ENCODE measurements at places on chromosomes 7 and 10.

DNA sequence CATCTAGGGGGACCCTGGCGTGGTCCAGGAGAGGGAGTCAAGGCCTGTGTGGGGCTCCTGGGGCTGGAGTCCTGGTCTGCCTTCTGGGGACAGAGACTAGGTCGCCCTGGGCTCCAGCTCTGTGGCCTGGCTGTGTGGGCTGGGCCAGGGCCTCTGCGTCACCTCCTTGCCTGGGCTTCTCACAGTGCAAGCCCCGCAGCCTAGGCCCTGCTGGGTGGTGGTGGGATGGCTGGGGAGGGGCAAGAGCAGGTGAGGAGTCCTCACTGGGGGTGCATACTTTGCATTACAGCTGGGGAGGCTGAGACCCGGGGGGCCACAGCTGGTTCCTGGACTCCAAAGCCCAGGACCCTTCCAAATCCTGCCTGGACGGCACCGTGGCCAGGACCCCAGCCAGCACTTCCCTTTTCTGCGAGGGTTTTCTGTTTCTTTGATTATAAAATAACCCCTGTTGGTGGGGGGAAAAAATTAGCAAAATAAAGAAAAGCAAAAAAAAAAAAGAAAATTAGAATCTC is 23.5 kb downstream of the PWWP2B start:
- DNase-seq, result no peak

DNA sequence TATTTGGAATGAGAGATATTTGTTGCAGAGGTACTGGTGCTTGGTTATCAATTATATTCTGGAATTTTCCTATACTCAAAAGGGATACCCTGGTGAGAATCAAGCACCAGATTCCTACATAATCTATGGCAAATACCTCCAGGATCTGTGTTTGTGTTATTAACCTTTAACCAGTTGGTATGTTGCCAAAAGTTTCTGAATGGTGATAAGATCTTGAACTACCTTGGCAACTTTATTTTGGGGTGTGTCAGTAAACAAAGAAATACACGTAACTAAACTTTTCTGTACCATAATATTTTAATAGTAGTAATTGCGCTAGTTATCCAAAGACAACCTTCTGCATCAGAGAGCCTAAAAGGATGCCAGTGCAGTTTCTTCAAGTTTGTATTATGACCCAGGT is 13.4 kb downstream of the SCIN start:
- DNase-seq, result no peak

- no peak for DNase-seq
Observed at GRCh38 chr7:102317231-102318059, 30.8 kb downstream of the SH2B2 start.

DNA sequence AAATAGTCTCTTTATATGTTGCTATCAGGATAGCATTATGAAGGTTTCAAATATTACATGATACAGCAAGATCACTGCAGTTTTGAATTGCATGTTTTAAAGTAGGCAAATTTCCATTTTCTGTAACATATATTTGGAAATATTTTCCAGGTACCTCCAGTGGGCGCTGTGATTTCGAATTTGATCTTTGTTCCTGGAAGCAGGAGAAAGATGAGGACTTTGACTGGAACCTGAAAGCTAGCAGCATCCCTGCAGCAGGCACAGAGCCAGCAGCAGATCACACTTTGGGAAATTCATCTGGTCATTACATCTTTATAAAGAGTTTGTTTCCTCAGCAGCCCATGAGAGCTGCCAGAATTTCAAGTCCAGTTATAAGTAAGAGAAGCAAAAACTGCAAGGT is 299.0 kb downstream of the MALRD1 start:
- no peak for DNase-seq

GRCh38 chr10:18859659-18860058 is 188.9 kb upstream of the MALRD1 start:
- DNase-seq, result no peak

- DNase-seq, result no peak
Observed at GRCh38 chr10:79402951-79403350, 42.5 kb downstream of the ZCCHC24 start.

- DNase-seq, result no peak
Observed at GRCh38 chr7:152336754-152337368, 98.9 kb downstream of the KMT2C start.

DNA sequence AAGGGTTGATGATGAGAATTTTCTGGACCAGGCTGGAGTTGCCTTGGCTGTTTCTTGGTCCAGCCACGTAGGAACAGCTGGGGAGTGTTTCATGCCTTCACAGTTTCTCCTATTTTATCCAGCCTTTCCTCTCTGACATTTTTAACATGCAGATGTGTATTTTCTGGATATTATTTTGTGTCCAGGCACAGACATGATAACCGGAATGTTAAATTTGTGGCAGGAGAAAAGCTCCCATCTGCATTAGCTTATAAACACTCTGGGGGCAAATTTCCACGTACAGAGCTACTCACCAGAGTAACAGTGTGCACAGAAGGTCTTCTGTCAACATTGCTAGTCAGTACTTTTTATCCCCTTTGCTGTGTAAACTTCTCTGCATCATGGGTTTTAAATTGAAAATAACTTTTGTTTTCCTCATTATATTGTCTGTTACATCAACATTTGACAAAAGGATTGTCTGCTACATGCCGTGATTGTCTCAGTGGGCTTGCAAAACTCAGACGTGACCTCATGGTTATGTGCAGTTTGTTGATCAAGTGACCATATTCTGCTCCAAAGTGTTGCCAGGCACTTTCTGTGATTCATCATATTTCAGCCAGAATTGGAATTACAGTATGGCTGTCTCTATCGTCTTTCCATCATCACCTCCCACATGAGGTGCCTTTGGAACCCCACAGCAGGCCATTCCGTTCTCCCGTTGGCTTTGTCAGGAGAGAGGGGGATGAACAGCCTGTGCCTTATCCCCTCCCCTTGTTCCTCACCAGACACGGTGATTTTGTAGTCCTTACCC is 41.4 kb downstream of the INSYN2A start:
- DNase-seq, result no peak

GRCh38 chr7:131897790-131898165 is 341.4 kb upstream of the PODXL start:
- no peak for DNase-seq

GRCh38 chr10:21511095-21511570 is 14.3 kb downstream of the SKIDA1 start:
- DNase-seq, result no peak

GRCh38 chr10:69572159-69573055 is 815 bp downstream of the NEUROG3 start:
- DNase-seq, result peak; percentile 8

DNA sequence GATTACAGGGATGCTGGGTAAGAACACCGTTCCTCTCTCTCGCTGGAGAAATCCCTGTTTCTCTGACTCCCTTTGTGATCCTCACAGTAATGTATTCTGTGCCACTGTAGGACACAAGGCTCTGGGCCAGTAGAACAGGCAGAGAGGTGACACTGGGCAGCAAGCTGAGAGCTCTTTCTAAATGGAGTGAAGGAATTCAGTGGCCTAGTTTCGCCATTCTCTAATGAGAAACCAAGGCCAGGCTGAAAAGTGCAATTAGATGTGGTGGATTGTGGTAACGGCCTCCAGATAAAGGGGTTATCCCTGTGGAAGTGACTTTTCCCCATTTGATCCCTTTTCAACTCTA is 12.8 kb downstream of the KCTD7 start:
- DNase-seq, result no peak

DNA sequence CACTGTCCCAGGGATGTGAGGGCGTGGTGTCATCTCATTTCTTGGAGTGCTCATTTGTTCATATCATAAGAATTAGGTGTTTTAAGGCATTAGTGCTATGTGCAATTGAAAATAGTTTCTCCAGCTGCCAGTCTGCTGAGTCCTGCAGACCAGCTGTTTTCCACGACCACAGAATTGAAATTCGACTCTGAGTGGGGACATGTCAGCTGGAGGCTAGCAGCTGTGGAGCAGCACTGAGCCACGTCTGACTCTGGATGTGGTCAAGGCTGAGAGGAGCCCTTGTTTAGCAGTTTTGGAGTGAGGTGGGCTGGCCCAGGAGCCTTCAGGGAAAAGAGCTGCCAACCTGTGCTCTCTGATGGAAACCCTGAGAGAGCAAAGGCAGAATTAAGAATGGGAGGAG is 156.3 kb upstream of the GRB10 start:
- DNase-seq, result no peak

DNA sequence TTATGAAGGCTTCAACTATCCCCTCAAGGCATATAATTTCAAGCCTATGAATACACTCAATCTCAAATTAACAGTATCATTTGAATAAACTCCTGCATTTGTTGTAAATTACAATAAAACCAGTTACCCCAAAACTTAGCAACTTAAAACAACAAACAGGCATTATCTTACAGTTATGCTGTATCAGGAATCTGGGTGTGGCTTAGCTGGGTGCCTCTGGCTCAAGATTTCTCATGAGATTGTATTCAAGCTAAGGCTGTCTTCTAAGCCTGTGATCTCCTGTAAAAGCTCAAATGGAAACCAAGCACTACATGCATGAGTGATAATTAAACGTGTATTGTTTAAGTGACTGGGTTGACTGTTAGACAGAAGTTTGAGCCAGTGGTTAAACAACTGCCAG is 341.0 kb upstream of the PHF14 start:
- no peak for DNase-seq

GRCh38 chr10:21047511-21047910 is 150.4 kb upstream of the NEBL start:
- no peak for DNase-seq

- no peak for DNase-seq
Observed at GRCh38 chr10:47438857-47439474, 44.9 kb downstream of the ANXA8 start.

DNA sequence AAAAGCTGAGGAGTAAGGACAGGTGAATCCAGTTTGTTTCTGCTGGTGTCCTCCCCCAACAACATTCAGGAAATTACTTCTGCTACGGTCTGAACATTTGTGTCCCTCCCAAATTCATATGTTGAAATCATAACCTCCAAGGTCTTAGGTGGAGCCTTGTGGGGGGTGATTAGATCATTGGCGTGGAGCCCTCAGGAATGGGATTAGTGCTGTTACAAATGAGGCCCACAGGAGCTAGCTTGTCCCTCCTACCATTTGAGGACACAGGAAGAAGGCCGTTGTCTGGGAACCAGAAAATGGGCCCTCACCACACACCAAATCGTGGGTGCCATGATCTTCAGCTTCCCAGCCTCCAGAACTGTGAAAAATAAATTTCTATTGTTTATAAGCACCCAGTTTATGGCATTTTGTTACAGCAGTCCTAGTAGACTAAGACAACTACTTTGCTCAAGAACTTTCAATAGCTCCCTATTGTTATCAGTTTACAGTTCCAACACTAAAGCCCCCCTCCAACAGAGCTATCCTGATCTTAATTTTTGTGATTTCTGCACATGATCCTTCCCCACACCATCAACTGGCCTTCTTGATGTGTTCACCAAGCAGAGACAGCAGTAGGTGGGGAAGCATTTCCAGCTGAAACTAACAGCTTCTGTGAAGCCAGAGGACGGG is 2.1 kb upstream of the LRMDA start:
- DNase-seq, result no peak

DNA sequence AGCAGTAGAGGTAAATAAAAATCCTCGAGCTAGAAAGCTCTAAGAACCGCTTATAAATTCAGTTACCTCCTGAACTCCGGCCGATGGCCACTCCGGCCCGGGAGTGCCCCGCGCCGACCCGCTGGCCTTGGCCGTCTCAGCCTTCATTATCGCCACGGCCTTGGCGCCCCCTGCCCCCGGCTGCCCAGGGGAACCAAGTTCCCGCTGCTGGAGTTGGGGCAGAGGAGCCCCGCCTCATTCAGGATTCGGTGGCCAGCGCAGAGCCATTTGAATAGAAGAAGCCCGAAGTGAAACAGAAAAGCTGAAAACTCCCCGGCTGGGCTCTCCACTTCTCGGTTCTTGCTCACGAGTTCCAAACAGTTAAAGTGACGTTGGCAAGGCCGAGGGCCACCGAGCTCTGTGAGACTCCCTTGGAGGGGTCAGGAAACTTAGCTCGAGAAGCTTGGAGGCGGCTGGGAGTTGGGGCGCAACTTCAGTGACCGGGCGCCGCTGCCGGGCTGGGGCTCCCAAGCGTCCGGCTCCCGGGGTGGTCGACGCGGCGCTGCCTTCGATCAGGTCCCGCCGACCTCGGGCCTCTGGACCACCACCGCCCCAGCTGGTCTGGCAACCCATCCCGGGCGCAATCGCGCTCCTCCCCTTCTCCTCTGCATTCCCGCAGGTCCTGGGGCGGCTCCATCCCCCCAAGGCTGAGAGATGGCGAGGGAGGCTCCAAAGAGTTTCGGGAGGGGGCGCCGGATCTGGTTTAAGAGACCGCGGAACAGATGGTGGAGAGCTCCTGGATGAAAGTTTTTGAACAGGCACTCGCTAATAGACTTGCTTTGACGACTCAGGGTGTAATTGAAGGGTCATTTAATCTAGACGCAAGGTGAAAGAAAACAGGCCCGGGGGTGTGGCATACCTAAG is 5.8 kb upstream of the FEZF1 start:
- DNase-seq, result no peak

GRCh38 chr7:84231157-84231556 is 36.6 kb upstream of the SEMA3A start:
- no peak for DNase-seq

- DNase-seq, result peak; percentile 61
Observed at GRCh38 chr7:100965723-100966541, 3.4 kb upstream of the MUC12 start.

GRCh38 chr10:102281102-102281487 is 35.8 kb downstream of the GBF1 start:
- no peak for DNase-seq

DNA sequence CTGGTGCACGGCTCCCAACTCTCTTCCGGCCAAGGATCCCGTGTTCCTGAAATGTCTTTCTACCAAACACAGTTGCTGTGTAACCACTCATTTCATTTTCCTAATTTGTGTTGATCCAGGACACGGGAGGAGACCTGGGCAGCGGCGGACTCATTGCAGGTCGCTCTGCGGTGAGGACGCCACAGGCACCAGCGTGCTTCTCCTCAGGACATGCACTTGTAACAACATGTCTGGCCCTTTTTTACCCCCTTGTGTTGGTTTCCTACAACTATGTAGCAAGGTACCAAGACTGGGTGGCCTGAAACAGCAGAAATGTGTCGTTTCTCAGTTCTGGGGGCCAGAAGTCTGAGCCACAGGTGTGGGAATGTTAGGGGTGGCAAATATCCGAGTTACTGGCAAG is 18.2 kb downstream of the CALML5 start:
- no peak for DNase-seq

DNA sequence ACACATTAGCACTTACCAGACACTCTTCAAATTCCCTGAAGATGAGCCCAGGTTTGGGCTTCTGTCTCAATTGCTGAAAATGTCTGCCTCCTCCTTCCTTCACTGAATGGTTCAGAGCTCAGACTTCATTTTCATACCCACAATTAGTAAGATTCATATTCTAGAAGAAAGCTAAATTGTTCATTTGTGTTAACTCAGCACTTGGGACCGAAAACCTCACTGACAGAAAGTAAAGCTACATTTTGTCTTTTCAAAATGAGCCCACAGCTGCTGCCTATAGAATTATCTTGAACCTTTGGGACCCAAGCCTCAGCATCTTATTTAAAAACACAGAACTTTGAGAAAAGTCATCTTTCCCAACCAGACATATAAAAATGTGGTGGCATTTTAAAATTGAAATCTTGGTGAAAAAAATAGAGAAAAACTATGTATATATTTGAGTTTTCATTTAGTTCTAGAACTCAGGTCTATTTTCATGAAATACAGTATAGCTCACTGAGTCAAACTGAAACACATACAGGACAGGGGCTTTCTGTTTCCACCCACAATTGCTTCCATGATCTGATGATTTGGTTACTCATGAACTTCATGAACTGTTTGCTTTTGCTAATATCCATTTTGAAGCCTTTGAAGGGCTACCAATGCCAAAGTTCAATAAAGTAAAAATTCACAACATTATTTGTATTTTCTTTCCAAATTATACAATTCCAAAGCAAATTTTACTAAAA is 119.1 kb upstream of the PFKP start:
- DNase-seq, result no peak
